ENCODE measurements at places on chromosomes 12 and 14.

DNA sequence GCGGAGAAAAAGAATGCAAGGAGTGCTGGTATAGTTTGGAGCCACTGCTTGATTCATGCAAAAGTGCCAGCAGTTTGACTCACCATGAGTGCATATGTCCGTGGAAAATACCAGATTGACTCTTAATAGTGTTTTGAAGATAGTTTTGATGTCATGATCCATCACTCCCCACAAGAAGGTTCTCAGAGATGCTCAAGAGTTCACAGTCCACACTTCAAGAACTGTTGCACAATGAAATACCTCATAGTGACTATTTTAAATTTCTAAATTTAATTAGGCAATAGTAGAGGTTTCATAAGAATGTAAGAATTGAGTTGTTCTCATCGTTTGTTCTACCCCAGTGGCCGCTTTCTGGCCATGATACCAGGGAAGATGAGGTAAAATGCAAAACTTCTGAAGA lies 286.6 kb upstream of the RGS6 start:
- no peak for DNase-seq

DNA sequence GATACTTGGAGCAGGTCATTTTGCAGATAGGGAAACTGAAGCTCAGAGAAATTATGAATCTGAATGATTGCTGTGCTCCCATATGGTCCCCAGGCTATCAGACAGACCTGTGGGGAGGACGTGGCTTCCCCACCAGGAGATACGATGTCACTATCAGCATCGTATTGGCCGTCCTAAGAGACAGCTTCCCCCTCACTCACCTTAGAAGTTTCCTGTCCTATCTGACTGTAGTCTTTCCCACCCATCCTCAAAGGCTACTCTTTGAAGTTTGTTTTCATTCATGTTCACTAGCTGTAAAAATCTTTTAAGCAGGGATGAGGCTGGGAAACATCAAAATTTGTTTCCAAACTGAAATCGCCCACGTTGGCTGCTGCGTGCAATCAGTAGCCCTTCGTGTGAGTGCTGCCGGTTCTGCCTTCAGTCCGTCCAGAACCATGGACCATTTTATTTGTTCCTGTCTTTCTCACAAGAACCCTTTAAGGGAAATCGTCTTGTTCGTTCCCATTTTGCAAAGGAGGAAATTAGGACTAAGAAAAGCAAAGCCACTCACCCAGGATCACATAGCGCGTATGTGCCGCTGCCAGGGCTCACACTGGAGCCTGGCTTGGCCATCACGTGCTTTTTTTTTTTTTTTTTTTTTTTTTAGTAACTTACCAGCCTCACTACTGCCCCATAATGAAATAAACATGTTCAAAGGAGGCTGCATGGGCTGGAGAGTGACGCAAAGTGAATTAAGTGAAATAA lies 1.0 kb upstream of the KDM2B start:
- DNase-seq: no peak

DNA sequence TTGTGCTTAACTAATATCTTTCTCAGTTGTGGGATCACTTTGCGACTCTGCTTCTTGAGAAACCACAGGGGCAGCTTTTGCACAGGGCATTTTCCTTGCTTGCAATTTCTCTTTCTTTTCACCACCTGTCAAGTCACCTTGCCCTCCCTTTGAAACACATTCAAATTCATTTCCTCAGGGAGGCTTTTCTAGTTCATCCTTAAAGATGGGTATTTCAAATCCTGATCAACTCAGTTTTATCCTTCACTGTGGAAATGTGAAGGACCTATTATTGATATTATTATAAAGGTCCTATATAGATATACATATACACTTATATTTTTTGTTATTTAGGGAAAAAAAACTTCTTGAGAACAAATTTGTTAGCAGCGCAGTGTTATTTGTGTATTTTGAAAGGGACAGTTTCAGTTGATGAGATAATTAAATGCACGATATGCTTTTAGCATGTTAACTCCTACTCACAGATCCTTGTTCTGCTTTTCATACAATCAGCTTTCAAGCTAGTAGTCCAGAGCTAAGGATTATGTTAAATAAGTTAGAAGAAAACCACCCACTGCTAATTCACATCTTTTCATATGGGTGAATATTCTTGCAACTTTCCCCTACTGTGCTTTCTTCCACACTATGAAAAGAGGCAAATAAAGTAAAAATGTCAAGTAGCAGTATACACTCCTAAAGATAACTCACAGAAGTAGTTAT lies 501.4 kb upstream of the RGS6 start:
- no peak for DNase-seq

- DNase-seq: peak; percentile 59
These were observed 31.5 kb upstream of the LIMA1 start for GRCh38 chr12:50314636-50315312.

- DNase-seq: peak; percentile 30
These were observed 426.5 kb upstream of the OR4E1 start for GRCh38 chr14:22099942-22100763.

GRCh38 chr12:106113824-106114446 lies 24.8 kb downstream of the NUAK1 start:
- no peak for DNase-seq

- no peak for DNase-seq
These were observed 396.2 kb downstream of the NUAK1 start for GRCh38 chr12:105742567-105742874.

DNA sequence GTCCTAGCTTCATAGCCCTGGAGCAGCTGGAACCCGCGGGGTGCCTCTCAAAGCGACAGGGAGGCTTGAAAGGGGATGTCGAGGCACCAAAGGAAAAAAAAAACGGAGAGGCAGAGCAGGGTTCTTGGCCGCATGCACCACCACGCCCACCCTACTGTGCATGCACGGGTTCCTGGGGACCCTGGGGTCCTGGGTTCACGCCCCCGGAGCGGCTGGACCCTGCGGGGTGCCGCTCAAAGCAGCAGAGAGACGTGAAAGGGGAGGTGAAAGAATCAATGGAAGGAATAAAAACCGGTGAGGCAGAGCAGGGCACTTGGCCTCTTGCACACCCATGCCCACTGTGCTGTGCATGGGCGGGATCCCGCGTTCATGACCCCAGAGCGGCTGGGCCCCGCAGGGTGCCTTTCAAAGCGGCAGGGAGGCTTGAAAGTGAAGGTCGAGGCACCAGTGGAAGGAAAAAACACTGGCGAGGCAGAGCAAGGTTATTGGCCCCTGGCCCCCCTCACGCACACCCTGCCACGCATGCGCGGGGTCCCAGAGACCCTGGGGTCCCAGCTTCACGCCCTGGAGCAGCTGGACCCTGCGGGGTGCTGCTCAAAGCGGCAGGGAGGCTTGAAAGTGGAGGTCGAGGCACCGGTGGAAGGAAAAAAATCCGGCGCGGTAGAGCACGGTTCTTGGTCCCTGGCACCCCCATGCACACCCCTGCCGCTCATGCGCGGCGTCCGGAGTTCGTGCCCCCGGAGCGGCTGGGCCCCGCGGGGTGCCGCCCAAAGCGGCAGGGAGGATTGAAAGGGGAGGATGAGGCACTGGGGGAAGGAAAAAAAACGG lies 318.5 kb downstream of the ALG10 start:
- no peak for DNase-seq

DNA sequence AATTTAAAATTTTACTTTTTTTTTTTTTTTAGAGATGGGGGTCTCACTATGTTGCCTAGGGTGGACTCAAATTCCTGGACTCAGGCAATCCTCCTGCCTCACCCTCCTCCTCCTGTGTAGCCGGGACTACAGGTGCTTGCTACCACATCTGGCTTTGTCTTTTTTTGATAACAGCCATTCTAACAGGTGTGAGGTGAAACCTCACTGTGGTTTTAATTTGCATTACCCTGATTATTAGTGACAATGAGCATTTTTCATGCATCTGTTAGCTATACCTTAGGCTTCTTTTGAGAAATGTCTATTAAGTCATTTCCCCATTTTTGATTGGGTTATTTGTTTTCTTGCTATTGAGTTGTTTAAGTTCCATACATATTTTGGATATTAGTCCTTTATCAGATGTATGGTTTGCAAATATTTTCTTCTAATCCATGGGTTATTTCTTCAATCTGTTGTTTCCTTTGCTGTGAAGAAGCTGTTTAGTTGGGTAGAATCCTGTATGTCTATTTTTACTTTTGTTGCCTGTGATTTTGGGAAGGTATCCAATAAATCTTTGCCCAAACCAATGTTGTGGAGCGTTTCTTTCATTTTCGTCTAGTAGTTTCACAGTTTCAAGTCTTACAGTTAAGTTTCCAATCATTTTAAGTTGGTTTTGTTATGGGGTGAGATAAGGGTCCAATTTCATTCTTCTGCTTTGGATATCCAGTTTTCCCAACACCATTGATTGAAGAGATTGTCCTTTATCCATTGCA lies 86.1 kb downstream of the MYF5 start:
- DNase-seq: no peak

DNA sequence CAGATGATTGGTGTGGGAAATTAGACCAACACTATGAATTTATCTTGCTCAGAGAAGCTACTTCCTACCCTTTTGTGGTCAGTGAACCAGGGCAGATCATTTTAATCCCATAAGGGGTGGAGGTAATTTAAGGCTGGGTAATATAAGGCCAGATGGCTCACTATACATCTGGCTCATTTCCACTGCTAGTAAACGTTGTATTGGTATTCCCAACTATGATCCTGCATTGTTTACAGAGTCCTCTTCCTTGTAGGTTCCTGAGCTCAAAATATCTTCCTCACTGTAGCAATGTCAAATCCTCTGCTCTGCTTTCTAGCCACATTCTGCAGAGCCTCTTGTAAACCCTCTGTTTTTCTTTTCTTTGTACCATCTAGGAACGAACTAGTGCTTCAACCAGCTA lies 93.0 kb upstream of the MGAT4C start:
- DNase-seq: peak; percentile 37

- DNase-seq: no peak
These were observed 4.9 kb upstream of the MAX start for GRCh38 chr14:65107200-65107599.

GRCh38 chr12:3028108-3028507 lies 49.1 kb upstream of the TSPAN9 start:
- DNase-seq: no peak

- no peak for DNase-seq
These were observed 32.6 kb downstream of the MOK start for GRCh38 chr14:102272392-102272791.

DNA sequence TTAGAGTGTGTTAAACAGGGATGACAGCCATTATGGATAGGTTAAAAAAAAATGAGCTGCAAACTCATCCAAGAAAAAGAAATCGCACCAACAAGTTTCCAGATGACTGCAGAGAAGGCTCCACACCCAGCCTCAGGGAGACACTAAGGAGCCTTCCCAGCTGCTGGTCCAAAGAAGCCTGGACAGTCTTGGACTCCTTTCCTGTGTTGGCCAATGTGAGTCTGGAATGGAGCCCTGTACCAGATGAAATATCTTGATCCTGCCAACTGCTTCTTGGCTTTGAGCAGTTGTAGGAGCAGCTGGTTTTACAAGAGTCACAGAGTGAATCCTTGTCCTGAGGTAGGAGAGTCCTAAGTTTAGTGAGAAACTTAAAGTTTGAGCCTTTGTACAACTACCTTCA lies 44.5 kb downstream of the SLC38A1 start:
- no peak for DNase-seq

DNA sequence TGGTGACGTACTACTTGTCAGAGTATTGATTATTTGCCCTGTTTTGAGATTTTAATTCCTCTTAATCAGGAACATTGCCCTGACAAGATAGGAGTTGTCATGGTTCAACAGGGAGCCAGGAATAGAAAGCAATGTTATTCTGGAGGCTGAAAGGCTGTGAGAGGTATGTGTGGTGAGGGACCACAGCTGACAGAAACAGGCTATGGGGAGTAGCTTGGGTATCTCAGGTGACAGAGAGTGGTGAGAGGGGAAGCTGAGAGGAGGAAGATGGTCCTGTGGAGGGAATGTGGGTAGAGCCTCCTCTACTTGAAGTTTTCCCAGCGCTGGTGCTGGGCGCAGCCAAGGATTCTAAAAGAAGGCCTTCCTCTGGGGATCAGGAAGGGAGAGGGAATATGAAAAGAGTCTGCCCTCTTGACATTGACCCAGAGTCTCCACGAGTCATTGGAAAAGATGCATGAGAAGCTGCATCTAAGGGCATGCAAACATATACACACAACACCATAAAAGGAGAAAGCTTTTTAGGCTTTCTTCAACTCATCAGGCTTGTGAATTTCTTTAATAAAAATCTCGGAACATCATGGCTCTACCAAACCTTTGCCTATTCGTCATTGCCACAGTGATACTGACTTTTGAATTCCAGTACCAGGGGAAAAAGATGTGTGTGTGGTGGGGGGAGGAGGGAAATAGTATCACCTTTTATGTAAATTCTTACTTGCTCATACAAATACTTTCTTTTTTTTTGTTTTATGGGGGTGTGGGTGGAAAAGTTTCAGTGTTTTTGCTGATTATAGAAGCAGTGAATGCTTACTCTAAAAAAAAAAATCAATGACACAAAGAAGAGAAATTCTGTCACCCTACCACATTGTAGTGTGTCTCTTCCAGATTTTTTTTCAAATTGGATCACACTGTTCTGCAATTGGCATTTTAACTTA lies 39.9 kb upstream of the DHRS7 start:
- DNase-seq: no peak

DNA sequence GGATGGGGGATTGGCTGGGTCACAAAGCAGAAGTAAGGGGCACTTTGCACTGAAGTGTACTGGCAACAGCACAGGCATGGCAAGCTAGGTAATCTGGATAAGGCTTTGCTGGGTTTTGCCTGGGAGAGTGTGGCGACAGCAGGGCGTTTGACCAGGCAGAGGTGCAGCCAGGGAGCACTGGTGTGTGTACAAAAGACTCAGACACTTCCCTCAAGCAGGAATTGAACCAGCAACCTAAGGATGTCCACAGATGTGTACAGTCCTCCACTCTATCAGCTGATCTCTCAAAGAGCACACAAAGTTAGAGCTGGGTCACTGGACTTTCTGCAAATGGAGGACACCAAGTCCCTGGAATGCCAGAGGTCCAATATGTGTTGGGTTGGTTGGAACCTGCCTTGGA lies 15.4 kb upstream of the RNASE4 start:
- DNase-seq: no peak

DNA sequence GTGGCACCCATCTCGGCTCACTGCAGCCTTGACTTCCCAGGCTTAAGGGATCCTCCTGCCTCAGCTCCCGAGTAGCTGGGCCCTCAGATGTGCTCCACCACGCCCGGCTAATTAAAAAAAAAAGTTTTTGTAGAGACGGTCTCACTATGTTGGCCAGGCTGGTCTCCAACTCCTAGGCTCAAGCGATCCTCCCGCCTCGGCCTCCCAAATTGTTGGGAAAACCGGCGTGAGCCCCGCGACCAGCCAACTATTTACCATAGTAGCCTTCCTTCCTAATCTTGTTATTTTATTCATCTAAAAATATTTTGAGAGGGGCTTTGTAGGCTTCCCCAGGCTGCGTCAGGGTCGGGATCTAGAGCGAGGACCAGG lies 25.4 kb upstream of the YY1 start:
- no peak for DNase-seq

DNA sequence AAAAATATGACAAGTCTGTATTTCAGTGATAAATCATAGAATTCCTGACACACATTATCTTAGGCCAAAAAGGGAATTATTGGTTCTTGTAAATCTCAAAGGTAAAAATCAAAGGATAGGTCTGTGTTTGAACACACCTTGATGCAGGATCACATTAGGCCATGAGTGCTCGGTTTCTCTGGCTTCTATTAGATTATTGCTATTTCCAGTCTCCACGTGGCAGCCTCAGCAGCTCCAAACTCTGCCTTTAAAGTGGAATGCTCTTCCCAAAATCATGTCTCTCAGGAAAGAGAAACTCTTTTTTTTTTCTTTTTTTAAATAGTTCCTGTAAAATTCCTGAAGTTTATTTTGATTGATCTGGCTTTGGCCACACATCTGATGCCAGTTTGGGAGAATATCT lies 105.6 kb upstream of the FRMD6 start:
- no peak for DNase-seq

All from D341Med (cell line).